Stimulated activated CD8-positive, alpha-beta memory T cell treated with anti-CD3 and anti-CD28 coated beads, Interleukin-4, amount 100 ng/mL, for 4 hours (primary cell): ENCODE measurements at places on chromosomes 1 and 21.

- no peak for DNase-seq
Observed at GRCh38 chr1:84242641-84243040, 58.9 kb upstream of the SAMD13 start.

- no peak for DNase-seq
Observed at GRCh38 chr1:26953374-26953773, 6.9 kb downstream of the KDF1 start.

DNA sequence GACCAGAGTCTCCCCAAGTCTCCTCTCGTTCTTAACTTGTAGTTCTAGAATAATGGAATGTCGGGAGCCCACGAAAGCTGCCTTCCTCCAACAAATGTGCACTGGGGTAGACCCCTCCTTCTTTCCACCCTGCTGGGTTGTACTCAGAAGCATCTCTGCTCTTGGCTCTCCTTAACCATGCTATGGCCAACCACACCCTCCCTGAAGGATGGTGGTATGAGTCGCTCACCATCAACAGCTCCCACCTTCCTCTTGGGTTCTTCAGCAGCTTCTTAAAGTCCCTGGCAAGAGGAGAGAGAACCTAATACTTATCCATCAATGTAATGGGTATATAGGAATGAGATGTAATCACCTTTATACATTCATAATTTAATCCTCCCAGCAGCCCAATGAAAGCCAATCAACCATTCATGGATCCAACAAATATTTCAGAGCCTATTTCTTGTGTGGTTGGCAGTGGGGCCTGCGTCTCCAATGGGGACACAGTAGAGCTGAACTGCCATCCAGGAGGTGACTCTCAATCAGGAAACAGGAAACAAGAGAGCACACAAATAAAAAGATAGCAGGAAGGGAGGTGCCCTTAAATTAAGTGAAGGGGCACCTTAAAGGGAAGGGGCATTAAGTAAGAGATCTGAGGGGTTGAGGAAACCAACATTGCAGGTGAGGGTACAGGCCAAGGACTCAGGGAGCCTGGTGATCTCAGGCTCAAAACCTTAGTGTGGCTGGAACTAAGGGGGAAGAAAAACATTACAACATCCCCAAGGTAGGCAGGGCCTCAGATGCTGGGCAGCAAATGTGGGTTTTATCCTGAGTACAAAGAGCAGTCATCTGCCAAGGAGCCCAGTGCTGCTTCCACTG lies 64.4 kb upstream of the ETS2 start:
- no peak for DNase-seq

- DNase-seq: no peak
Observed at GRCh38 chr21:31278511-31279130, 65.4 kb downstream of the TIAM1 start.

- DNase-seq: no peak
Observed at GRCh38 chr1:59699227-59699847, 115.4 kb upstream of the HOOK1 start.

- peak; percentile 5 for DNase-seq
Observed at GRCh38 chr1:210373878-210374599, 45.3 kb downstream of the HHAT start.

DNA sequence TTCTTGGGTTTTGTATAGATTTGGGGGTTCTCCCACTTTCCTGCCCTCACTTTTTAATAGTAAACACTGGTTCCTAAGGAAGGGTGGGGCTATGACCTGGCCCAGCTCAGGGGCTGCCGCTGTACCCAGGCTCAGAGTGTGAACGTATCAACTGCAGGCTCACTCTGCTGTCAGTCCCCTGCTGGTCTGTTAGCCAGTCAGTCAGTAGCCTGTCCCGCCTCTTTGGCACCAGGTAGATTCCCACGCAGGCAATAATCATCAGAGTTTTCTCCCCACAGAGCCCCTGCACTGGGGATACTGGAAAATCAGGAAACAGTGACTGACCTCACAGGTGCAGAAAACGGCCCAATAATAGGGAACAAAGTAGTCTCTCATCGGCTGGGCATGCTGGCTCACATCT lies 15.0 kb upstream of the ALPL start:
- no peak for DNase-seq

GRCh38 chr1:86140281-86140880 lies 16.2 kb downstream of the COL24A1 start:
- no peak for DNase-seq

GRCh38 chr1:35558374-35559316 lies 1.0 kb downstream of the NCDN start:
- no peak for DNase-seq

DNA sequence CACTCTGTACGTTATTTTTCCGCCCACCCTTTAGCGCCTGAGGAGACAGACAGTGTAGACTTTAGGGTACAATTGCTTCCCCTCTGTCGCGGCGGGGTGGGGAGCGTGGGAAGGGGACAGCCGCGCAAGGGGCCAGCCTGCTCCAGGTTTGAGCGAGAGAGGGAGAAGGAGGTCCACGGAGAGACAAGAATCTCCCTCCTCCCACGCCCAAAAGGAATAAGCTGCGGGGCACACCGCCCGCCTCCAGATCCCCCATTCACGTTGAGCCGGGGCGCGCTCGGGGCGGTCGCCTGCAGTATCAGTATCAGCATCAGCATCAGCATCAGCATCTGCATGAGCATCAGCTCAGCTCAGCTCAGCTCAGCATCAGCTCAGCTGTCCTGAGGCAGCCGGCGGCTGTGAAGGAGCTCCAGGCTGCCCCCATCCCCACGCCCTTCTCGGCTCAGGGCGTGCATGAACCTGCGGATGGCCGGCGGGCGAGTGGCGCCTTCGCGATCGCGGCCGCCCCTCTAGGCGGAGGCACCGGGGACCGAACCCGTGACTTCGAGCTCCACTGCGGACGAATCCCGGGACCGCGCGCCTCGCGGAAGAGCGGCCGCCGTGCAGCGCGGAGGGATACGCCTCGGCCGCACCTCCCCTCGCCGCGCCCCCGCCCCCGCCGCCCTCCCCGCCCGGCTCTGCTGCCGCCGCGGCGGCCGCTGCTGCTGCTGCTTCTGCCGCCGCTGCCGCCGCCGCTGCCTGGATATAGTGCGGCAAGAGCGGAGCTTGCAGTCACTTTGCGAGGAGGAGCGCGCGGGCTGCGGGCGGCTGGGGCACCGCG lies at the start of gene NCAM2:
Gene NCAM2 (plus strand): TSS at position 774 of the 820 bp plus-strand sequence.
- DNase-seq: peak; percentile 17

DNA sequence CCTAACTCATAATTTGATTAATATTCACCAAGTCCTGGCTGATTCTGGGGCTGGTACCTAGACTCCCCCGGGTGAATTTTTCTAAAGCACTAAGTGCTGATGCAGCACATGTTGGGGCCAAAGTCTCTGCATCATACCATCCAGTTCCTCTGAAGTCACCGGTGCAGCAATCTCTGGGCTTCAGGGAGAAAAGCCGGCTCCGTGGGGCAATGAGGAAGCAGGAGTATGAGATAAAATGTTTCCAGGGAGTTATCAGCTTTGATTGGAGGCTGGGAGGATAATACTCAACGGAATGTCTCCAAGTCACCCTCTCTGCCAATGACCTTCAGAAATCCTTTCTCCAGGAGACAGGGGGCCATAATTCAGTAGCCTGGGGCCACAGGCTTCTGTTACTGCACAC lies 1.2 kb downstream of the FCAMR start:
- DNase-seq: no peak

DNA sequence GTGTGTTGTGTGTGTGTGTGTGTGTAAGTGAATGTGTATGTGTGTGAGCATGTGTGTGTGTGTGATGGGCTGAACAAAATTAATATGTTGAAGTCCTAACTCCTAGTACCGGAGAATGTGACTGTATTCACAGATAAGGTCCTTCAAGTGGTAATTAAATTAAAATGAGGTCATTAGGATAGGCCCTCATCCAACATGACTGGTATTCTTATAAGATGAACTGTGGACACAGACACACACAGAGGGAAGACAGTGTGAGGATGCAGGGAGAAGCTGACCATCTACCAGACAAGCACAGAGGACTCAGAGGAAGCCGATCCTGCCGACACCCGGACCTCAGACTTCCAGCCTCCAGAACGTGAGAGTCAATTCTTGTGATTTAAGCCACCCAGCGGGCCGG lies 91.2 kb upstream of the PGBD5 start:
- no peak for DNase-seq

GRCh38 chr1:207500306-207500705 lies 4.3 kb downstream of the CR1 start:
- DNase-seq: no peak

- no peak for DNase-seq
Observed at GRCh38 chr1:181919542-181919941, 142.0 kb downstream of the ZNF648 start.

- no peak for DNase-seq
Observed at GRCh38 chr1:47917687-47918086, 79.5 kb downstream of the TRABD2B start.

GRCh38 chr1:242431786-242432185 lies 92.7 kb downstream of the PLD5 start:
- DNase-seq: no peak

DNA sequence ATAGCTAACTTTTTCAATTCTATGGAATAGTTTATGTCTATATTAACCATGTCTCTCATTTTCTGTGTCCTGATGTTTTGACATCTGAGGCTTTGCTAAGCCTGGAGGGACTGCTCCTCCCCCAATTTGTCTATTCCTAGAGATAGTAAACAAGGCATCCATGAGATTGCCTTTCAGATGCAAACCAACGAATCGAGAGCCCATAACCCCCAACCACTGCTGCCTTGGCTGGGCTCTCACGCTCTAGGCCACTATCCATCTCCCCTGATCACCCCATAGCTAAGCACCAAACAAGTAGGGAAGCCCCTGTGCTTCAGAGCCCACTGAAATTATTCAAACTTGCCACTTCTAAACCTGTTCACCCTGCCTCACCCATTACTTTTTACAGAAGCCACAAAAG lies 437.7 kb downstream of the SETD4 start:
- DNase-seq: no peak

DNA sequence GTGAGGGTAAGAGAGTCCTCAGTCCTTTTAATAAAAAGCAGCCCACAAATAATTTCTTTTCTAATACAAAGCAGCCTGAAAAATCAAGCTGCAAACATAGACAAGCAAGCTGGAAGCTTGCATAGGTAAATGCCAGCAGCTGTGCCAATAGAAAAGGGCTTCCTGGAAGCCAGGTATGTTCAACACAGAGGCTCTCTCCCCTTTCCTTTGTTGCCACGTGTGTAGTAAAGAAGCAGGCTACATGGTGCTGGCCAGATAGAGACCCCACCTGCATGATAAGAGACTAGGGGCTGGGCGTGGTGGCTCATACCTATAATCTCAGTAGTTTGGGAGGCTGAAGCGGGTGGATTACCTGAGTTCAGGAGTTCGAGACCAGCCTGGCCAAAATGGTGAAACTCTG lies 50.1 kb upstream of the ERRFI1 start:
- no peak for DNase-seq

- DNase-seq: no peak
Observed at GRCh38 chr1:59078070-59078800, 218.7 kb upstream of the FGGY start.

DNA sequence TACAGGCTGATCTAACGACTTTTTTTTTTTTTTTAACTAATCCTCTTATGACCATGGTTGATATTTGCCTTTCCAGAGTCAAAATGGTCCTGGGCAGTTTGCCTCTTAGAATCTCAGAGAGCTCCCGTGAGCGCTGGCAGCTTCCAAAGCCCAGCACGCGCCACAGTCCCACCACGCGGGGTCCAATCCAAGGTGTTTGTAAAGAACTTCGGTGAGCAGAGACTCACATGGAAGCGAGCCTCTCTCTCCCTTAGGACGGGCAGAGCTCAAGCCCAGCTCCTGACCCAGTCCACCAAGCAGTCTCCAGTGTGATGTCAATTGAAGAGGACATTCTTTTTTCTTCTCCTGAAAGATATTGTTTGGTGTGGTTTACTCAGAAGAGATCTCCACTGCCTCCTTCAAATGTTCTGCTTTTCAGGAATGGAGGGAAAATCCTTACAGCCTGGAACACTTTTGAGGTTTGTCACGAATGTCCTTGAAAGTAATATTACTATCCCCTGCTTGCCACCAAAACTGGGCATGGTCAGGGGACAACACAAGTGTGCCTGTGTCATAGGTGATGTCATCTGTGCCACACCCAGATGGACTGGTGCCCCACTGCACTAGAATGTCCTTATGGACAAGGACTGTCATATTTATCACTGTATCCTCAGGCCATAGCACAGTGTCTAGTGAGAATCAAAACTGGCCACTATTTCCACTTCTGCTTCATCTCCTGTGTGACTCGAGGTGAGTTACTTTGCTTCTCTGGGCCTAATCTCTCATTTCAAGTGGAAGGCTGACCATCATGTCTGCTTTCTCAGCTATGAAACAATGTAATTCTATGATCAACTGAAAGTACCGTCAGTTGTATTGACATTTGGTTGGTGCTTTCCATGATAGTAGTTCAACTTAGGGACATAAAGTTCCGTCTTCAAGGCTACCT lies 97.4 kb upstream of the EDEM3 start:
- DNase-seq: no peak

DNA sequence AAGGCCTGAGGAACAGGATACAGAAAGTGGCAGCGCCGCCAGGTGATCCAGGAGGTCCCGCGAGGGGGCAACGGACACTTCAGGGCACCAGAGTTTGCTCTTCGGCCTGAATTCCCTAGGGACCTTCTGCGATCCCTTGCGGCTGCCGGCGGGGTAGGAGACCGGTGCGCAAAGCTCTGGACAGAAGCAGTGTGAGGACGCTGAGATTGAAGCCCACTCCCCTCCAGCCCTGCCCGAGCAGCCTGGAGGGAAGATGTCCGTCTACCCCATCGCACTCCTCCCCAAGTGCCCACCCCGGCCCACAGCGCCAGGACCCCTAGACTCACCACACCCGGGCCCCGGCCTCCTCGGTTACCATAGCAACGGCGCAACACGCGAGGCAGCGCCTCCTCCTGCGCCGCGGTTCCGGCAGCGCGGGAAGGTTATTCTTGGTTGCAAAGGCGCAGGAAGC lies at the start of gene ANKRD45:
Gene ANKRD45 (minus strand): TSS at position 361 of the 451 bp plus-strand sequence. CDS start 10,433 bp downstream, outside the sequence.
- DNase-seq: no peak

DNA sequence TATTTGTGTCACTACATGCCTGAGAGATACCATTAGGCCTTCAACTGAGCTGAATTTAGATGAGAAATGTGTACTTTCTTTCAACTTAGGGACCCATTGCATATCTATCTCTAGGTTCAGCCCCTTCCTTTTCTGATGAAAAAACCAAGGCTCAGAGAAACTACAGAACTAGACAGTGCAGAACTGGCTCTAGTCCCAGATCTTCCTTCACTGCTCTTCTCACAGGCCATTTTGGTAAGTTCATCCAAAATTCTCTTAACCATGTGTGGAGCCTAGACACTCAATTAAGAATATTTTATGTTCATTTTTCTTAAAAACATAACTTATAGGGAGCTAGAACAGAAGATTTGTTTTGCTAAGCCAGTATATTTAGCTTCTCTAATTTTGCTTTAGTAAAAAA lies 128.9 kb downstream of the ASTN1 start:
- DNase-seq: no peak

GRCh38 chr1:66834926-66835325 lies 33.9 kb upstream of the INSL5 start:
- no peak for DNase-seq

- no peak for DNase-seq
Observed at GRCh38 chr1:55288245-55288644, 73.1 kb upstream of the USP24 start.

- DNase-seq: no peak
Observed at GRCh38 chr1:59688976-59689375, 125.8 kb upstream of the HOOK1 start.

GRCh38 chr1:4317207-4317606 lies 337.2 kb upstream of the AJAP1 start:
- DNase-seq: no peak
